ENCODE measurements at places on chromosomes 16 and 17.
A peak's percentile ranks its signal among the peaks of the same experiment; 100 is the strongest.

DNA sequence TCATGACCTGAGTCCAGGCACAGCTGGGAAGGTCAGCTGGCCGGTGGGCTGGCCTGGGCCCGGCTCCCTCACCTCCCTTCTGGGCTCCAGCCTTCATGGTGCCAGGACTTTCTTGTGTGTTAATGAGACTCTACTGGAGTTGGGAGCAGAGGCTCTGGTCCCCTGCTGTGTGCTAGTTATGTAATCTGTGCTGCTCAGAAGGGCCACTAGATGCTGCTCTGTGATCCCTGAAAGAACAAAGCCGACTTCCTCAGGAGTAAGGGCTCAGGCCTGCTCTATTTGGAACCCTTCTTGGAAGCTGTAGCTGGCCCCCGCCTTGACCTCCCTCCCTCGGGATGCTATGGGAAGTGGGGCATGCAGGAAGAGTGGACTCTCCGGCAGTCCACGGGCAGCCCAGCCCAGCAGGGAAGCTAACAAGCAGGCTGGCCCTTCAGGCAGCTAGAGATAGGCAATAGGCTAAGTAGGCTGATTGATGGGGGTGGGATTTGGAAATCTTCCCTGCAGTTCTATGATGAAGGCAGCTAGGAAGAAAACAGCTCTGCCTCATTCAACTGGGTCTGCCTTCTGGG lies 3.3 kb upstream of the CDK5R1 start:
- DNase-seq = peak; percentile 76

- DNase-seq = no peak
Measured at GRCh38 chr17:49494986-49495841, at the start of gene NGFR. NGFR (plus strand) TSS chr17:49495293; CDS start chr17:49495418, 125 bp downstream.

DNA sequence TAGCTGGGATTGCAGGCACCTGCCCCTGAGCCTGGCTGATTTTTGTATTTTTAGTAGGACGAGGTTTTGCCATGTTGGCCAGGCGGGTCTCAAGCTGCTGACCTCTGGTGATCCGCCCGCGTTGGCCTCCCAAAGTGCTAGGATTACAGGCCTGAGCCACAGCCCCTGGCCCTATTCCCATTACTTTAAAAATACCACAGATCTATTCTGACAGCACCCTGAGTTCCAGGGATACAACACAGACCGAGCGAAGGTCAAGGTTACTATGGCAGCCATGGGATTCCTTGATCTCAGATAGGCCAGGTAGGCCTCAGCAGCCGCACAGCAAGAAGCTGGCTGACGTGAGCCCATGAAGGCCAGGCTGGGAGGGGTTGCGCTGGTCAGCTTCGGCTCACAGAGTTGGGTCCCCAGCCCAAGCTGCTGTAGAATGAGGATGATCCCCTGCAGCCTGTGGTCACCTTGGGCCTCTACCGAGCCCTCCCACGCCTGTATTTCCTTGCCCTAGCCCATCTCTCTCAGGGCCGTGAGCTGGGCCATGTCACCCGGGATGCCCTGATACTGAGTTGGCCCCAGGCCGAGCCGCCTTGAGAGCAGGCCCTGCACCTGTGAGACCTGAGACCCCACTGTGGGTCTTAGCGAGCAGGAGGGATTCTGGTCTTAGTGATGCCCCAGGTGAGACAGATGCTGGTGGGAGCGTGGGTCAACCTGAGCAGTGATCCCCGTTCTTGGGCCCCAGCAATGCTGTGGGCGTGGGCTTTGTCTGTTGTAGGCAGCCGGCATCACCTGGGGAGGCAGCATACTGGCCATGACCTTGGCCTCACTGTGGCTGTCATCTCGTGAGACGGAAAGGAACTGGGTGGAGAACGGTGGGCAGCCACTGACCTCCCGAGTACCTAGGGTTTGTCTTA lies 16.9 kb upstream of the RNF213 start:
- no peak for DNase-seq

GRCh38 chr17:29007456-29007855 lies 1.6 kb upstream of the SEZ6 start:
- DNase-seq = no peak

DNA sequence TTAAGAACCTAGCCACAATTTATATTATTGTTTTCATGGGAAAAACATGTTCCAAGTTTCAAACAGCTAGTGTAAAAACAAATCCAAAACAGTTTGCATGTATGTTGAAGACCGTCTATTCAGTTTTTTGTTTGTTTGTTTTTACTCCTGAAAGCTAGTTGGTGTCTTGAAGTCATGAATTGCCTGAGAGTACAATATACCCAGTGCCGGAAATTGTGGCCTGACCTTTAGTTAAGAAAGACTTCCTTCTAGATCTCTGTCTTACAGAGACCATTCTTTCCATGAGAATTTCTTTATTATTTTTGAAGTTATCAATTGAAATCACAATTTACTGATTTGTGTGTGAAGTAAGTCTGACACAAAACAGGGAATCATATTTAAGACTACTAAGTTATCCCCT lies 474.8 kb downstream of the KCNJ2 start:
- no peak for DNase-seq

GRCh38 chr16:56289862-56290261 lies 98.6 kb downstream of the GNAO1 start:
- no peak for DNase-seq

DNA sequence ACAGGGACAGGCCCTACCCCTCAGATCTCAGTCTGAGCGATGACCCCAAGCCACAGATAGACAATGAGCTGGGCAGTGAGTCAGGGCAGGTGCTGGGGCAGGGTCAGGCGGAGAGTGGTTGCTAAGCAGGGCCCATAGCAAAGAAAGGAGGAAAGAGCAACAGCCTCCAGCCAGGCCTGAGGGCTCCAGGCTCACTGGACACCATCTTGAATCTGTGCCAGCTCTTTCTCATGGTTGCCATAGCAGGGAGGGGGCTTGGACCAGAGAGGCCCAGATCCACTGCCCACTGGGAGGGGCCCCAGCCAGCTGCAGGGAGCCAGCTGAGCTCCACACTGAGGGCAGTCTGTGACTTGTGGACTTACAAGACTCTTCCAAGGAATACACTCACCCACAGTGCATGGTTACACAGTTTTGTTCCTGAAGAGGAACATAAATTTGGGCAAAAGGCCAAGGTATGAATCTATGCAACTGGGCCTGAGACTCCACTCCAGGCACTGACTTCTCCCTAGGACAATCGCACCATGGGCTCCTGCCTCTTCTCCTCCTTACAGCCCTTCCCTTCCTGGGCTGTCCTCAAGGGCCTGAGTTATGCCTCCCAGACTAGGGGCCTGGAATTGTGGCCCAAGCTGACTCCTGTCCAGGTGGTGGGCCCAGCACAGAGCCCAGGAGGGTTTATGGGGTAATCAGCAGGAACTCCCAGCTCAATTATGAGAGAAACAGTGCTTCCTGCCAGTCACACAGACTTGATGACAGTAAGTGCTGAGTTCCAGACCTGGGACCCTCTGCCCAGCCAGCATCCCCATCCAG lies 59.9 kb downstream of the BEAN1 start:
- DNase-seq = peak; percentile 95

GRCh38 chr16:84153660-84154214 lies 8.6 kb downstream of the DNAAF1 start:
- DNase-seq = no peak

DNA sequence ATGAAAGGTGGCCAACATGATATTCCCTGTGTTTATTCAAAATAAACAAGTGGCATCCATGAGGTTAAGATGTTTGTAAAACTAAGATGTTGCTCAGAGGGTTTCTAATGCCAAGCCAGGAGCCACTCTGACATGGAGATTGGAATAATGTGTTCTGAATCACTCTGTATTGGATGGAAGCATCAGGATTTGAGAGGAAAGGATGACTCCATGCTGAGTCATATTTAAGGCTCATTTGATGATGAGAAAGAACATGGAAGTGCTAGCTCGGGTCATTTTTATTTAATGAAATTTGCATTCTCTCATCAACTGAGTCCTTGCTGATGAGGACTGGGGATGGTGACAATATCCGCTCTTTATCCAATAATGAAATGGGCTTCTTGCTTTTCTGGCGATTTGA lies 6.2 kb downstream of the VAT1L start:
- peak; percentile 78 for DNase-seq

GRCh38 chr16:89954462-89954861 lies 5.9 kb downstream of the DEF8 start:
- no peak for DNase-seq

- DNase-seq = peak; percentile 85
Measured at GRCh38 chr16:67170168-67170948, at the start of gene NOL3. NOL3 (plus strand) TSS chr16:67170538.

- DNase-seq = no peak
Measured at GRCh38 chr17:4998027-4998731, 429 bp downstream of the KIF1C start.

- DNase-seq = peak; percentile 28
Measured at GRCh38 chr16:57091200-57091974, 996 bp upstream of the CPNE2 start.

DNA sequence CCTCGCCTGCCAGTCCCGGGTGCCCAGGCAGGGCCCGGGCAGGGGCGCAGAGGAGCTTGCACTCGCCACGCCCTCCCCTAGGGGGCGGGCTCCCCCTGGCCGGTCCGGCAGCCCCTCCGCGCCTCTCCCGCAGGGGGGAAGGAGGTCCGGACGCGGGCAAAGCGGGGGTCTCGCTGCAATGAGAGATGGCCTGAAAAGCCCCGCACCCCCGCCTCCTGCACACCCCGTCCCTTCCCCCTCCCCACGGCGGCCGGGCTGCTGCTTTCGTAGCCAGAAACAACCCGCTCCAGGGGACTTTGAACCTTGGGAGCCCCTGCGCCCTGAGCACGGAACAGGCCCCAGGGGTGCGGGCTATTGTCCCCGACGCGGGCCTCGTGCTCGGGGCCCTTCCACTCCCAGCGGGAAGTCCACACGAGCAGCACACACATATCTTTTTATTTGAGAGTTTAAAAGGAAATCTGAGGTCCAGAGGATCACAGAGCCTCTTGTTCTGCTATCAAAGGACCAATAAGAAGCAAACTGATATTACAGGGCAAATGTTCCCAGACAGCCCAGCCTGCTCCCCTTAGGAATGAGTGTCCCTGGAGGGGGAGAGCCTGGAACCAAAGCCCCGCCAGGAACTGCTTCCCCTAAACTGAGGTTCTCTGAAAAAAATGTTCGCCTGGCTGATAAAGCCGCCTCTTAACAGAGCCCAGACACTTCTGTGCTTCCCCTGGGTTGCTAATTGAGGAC lies 5.8 kb upstream of the CBX4 start:
- peak; percentile 22 for DNase-seq

- DNase-seq = no peak
Measured at GRCh38 chr17:79651266-79651665, 40.4 kb upstream of the RBFOX3 start.

DNA sequence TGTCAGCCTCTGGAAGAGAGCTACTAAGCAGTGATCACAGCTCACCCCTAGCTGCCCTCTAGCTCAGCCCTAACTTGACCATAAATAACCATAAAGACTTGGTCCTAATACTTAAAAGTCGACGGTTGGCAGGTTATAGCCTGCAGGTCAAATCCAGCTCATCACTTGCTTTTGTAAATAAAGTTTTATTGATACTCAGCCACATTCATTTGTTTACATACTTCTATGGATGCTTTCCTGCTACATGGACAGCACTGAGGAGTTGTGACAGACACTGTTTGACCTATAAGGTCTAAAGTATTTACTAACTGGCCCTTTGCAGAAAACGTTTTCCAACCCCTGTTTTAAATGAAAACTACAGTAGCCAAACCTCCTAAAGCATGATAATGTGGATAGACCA lies 151.6 kb upstream of the ASIC2 start:
- no peak for DNase-seq

DNA sequence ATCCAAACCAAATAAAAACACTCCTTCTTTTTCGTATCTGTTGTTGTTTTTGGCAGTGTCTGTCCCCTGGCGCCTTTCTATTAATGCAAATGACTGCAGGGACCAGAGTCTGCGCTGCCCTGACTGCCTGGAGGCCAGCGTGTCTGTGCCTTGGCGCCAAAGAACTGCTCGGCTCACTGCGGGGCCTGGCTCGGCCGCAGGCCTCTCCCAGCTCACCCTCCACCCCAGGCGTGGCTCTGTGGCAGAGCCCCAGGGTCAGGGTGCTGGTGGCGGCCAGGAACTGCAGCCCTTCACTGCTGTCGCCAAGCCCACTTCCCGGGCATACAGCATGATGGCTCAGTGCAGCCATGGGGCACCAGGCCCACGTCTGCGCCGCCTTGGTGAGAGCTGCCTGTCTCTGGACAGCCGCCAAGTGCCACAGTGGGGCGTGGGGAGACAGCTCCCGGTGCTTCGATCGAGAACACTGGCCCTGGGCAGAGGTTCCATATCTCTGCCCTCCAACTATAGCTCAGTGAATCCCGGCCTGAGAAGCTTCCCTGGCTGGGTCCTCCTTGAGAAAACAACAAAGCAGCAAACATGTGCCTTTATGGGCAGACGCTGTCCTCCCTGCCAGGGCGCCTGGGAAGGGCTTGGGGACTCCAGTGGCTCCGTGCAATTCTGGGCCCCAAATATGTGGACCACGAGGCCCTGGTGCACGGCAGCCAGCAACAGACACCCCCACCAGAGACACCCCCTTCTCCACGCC lies 11.1 kb downstream of the CANT1 start:
- DNase-seq = peak; percentile 55

DNA sequence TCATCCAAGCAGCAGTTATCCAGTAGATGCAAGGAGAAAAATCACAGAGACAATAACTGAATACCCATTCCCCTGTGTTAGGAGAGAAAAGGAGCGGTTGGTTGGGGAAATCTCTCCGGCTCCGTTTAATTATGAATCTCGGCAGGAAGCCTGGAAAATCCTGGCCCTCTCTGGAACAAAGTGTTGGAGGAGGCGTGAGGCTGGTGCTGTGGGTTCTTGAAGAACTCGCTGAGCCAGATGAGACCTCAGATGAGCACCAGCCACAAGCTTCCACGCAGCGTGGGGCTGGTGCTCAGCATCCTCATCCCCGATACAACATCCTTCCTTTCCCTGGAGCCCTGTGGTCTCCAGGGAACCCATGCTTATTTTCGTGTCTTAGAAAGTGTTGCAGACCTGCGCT lies 39.7 kb downstream of the CACNG4 start:
- DNase-seq = no peak

DNA sequence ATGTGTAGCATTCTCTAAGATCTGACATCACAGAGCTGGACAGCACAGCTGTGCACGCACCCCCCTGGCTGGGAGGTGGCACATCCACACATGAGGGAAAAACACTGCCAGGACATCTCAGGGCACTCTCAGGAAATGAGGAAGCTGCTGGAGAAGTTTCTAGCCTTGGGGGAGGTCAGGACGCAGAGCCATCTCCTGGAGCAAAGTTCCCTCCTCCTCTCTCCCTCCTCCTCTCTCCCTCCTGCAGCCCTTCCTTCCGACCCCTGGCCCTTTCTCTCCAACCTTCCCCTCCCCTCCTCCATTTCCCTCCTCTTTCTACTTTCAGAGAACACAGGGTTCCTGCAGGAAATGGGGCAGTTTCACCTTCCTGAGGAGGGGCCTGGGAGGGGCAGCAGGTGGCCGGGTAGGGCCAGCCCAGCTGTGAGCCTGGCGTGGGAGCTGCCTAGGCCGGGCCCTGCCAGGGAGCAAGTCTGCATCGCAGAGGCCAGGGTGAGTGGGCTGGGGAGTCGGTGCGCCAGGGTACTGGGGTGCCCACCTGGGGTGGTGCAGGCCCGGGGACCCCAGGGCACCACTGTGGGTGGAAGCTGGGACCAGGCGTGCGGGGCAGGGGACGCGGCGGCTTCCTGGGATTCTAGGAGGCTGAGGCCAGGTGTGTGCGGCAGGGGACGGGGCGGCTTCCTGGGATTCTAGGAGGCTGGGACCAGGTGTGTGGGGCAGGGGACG lies at the start of gene DPEP1:
DPEP1 (plus strand) TSS at position 412 of the 723 bp plus-strand sequence. CDS start 16,769 bp downstream, outside the sequence.
- DNase-seq = no peak
